ENCODE measurements at places on chromosomes 5 and 9. TPM values are rescaled to one million over a fixed set of nuclear protein-coding genes. Genes with fewer than 3 reads are reported as not detected.

FGF10 gene
- not detected for total RNA-seq

GRM6 gene
- total RNA-seq, result not detected

BTNL9 gene
- total RNA-seq, result not detected

SMAD5 gene
- 18.1 TPM for total RNA-seq

BARX1 gene
- total RNA-seq, result not detected

IFNA2 gene
- total RNA-seq, result not detected

ARID3C gene
- total RNA-seq, result 0.27 TPM

LCN1 gene
- total RNA-seq, result not detected

CFAP77 gene
- not detected for total RNA-seq

PCDHGB4 gene
- 0.08 TPM for total RNA-seq

PPP2CA gene
- total RNA-seq, result 233 TPM

NCBP1 gene
- total RNA-seq, result 37.2 TPM

FAM169A gene
- 9.2 TPM for total RNA-seq
